HepG2 (cell line): ENCODE measurements at places on chromosomes 12 and 14.
A peak's percentile ranks its signal among the peaks of the same experiment; 100 is the strongest.

DNA sequence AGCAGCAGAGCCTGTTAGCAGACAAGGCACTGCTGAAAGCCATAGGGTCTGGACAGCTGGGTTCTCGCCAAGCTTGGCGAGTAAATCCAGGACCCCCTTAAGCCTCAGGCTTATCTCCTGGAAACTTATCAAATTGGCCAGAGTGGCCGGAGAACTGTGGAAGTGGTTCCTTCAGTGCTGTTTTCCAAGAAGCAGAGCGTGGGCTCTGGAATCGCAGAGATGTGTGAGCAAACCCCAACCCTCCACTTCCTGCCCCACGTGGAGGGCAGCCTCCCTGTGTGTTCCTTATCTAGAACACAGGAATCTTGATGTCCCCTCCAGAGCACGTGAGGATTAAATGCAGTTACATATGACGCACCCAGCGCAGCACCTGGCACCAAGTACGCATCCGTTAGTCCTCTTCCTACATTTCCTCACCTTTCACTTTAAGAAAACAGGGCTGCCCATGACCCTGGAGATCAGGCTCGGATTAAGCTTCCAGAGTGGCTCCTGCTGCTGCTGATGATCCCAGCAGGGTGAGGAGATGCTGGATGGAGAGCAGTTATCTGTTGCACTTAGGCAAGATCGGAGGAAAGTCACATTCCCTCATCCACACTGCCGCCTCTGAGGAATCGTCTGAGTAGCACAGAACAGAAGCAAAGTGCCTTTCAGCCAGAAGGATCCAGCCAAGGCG, 35.0 kb downstream of the MMAB start:
- DNase-seq = no peak

GRCh38 chr12:67263471-67263870, 5.7 kb upstream of the CAND1 start:
- DNase-seq = no peak

DNA sequence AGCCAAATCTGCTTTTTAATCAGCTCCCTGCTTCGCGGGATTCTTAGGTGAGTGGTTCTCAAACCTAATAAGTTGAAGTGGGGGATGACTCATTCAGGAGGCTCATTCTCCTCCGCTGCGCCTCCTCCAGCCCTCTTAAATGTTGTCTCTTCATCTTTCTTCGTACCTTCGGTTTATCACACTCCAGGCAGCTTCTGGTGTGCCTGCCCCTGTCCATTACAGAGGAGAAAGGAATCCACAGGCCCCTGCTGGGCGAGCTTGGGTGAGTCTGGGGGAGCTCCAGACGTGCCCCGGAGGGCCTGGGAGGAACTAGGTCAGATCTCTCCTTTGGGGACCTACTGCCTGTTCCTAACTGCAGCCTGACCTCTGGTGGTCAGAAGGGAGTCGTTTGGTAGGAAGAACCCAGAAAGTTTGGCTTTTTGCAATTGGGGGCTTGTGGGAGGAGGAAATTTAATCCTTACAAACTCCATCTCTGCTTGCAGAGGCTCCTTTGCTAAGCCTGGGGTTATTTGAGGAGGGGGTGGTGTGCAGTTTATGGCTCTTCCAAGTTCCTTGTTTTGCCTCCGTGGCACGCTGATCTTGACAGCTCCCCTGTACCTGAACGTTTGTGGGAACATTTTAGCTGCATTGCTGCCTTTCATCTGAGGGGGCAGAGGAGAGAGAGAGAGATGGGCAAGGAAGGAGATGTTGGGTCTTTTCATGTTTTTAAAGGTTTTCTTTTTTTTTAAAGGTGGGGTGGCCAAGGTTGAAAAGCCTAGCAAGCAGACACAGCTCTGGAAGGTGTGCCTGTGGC, 84.1 kb upstream of the GNG2 start:
- peak; percentile 52 for DNase-seq

DNA sequence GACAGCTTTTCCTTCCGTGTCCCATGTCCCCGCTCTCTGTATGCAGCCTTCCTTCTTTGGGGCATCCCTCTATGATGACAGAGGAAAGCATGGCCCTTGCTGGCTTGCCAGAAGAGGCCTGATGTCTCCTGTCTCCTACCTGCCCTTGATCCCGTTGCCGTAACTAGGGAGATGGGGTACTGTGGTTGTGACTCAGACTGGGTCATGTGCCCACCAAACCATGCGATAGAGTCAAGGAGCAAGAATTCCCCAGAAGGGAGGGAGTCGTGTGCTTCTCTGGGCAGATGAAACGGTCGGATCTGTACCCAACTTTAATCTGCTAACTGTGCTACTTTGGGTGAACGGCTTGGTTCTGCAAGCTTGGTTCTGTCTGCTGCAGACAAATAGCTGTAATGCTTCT, 99.1 kb upstream of the DYNC1H1 start:
- no peak for DNase-seq

DNA sequence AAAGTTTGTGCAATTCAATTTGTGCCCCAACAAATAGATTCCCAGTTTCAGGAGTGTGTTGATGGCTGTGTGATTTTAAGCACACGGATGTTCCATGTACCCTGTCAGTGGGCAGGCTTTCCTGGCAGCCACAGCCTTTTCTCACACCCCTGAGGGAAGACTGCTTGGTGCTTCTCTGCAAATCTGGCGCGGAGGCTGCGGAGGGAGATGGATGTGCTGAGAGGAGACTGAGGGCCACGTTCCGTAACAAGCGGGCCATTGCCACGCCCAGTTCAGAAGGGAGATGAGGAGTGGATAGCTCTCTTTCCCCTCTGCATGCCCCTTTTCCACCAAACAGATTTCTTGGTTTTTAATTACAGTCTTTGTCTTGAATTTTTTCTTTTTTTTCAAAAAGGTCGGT, 89.1 kb downstream of the BEGAIN start:
- no peak for DNase-seq

DNA sequence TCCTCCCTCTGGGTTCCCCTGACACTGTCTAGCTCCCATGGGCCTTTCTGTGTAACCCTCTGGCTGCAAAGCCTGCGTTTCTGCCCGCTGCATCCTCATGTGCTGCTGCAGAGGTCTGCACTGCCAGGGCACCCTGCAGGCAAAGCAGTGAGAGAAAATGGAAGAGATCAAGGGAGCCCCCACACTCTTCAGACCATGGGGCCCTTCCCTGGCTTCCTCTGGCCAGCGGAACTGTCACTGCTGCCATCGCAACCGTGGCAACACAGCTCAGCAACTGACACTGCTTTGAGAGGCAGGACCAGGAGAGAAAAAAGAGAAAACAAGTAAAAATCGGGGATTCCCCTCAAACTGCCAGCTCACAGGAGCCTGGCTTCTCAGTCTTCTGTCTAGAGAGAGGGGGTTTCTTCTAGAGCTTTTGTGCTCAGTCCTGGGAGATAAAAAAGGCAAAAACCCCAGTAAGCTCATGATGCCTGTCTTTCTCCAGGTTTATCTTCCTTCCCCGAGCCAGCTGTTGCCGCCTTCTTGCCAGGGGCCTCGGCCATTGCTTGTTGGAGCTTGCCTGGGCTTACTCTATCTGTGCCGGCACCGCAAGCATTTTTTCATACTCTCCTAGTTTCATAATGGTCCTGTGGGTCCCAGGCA, 38.9 kb downstream of the C14orf132 start:
- no peak for DNase-seq

DNA sequence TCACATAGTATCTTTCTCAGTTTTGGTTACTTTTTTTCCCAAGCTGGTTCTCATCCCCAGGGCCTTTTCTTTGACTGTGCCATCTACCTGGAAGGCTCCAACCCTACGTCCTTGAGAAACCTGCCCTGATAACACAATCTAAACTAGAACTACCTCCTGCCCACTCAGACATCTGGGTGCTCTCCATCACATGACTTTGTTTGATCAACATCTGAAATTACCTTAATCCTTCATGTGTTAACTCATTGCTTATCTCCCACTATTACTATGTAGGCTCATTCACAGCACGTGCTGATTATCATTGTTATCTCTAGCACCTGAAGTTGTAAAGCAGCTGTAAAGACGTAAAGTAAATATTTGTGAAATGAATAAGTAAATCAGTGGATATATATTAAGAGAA, 784.0 kb downstream of the TMTC2 start:
- DNase-seq = no peak

DNA sequence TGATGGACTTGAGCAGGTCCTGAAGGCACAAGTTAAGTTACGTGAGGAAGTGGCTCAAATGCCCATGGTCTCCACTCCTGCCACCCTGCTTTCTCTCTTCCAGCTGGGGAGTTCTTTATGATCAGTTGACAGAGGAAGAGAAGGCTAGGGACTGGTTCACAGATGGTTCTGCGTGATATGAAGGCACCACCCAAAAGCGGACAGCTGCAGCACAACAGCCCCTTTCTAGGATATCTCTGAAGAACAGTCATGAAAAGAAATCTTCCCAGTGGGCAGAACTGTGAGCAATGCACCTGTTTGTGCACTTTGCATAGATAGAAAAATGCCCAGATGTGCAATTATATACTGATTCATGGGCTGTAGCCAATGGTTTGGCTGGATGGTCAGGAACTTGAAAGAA, 162.4 kb upstream of the FSCB start:
- DNase-seq = no peak

DNA sequence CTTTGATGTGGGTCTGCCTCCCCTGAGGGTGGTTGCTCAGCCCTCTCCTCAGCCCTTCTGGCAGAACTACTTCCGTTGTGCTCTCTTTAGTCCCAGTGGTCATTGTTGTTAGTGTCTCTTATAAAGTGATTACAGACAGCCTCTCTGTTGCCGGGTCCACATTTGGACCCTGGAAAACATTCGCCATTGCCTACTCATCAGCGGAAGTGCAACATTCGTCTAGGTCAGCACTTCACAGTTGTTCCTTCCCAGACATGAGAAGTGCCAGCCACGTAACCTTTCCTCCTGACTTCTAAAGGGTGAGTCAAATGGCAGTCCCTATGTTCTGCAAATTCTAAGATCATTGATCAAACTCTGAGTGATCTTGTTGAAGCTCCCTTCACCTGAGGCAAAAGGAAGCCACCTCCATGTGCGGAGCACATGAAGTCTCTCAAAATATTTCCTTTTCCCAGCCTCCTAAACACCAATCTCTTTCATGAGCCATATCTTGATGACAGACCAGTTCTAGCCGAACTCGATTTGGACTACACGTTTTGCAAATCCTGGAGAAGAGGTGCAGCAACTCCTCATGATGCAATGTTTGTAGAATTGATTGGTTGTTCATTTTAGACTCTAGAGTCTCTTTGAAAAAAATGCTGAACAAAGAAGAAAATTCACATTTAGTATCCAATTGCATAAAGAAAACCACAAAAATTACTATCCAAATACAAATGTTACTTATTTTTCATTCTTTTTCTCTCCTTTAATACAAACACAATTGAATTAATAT, 163.8 kb downstream of the RPL10L start:
- DNase-seq = no peak

GRCh38 chr12:121391619-121392324, 8.1 kb upstream of the RNF34 start:
- no peak for DNase-seq
